Right atrium auricular region (tissue), 2 donors: ENCODE measurements at places on chromosomes 6 and 20.
A peak's percentile ranks its signal among the peaks of the same experiment; 100 is the strongest.

DNA sequence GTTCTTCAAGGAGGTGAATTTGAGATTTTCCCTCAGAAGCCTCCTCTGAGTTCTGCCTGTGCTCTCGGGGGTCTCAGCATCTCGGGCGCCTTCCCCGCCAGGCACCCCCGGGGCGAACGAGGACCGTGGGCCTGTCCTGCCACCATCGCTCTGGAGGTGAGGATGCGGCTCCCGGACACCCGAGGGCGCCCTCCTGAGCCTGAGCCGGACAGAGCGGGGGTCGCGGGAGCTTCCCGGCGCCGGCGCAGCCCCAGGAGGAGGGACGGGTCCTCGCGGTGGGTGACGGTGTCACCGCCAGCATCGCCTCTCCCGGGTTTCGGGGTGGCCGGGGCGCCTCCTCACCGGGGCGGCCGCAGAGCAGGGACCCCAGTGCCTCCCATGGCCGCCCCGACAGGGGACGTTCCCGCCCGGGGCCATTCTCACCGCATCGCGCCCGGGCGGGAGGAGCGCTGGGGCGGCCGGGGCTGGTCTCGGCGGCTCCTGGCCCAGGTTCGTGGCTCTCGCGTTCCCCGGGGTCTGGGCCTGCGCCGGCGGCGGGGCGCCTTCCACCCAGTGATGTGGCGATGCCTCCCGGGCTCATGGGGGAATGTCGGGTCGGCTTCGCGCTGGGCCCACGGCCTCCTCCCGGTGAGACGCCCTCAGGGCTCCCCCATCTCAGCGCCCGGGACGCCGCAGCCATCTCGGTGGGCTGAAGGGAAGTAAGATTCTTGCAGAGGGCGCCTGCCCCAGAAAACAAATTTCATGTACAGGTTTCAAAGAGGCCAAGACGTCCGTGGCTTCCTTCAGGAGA is 210.5 kb downstream of the ERMARD start:
- H3K27ac ChIP-seq = peak overlapping the region; percentile 64
- peak overlapping the region; percentile 59 for H3K4me3 ChIP-seq
- no peaks in the 10 kb centered on the region for H3K36me3 ChIP-seq
- peaks cover 17% of the 10 kb centered on the region for H3K4me1 ChIP-seq
- DNase-seq = peak; percentile 58

DNA sequence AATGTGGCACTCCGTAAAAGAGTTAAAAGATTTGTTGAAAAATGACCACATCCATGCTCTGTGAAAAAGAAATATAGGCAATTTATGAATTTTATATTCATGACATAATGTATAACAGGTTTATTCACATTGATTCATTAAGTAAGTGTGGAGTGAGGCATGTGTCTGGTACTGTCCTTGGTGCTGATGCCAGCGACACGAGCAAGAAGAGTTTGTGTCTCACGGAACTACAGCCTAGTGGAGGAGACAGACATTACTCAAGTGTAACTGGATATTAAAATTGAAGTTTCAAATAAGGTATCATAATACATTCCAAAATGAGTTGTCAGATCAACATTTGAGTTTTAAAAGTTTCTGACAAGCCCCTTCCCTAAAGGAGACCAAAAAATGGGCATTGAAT is 158.2 kb upstream of the PRND start:
- no peak for DNase-seq
- no peaks in the 10 kb centered on the region for H3K36me3 ChIP-seq
- no peak overlapping the region for H3K4me3 ChIP-seq
- no peaks in the 10 kb centered on the region for H3K4me1 ChIP-seq

GRCh38 chr6:31712296-31712695 is 2.9 kb upstream of the LY6G6D start:
- no peak overlapping the region for H3K27ac ChIP-seq
- no peak overlapping the region for H3K4me3 ChIP-seq
- no peaks in the 10 kb centered on the region for H3K4me1 ChIP-seq
- no peak for DNase-seq

GRCh38 chr20:36984257-36984638 is 32.7 kb upstream of the SAMHD1 start:
- no peaks in the 10 kb centered on the region for H3K27me3 ChIP-seq
- no peaks in the 10 kb centered on the region for H3K4me1 ChIP-seq
- H3K27ac ChIP-seq = no peak overlapping the region
- no peaks in the 10 kb centered on the region for H3K36me3 ChIP-seq

DNA sequence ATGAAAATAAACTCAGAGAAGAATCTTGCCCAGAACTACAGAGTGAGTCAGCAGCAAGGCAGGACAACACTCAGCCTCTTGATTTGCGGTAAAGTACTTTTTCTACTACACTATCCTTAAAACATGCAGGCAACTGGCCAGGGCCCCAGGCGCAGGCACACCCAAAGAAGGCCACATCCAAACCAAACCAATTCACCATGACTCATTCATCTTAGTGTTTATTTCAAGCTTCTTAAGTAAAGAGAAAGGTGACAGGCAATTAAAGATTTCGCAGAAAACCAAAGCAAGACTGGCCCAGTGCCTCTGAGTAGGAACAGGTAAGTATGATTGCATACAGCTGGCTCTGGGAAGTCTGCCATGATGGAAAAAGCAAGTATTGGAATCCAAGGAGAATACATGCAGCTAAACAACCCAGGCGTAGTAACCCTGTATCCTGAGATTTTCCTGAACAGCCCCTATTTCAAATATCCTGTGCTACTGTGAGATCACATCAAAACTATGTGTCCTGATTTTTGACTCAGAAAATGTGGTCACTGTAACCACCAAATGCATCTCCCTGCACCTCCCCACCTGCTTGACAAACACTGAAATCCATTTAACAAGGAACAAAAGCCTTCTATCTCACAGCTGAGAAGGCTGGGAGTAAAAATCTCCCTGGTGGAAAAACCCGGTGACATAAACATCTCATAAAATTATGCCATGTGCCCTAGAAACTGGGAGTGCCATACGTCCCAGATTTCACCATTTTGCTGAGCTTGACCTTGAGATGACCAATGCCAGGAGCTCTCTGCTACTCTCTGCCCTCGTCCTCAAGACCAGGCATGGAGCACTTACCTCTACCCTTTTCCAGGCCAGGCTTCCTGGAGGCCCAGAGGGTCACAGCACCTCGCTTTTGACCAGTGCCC is 12.4 kb downstream of the WFDC3 start:
- DNase-seq = peak; percentile 95
- peaks cover 28% of the 10 kb centered on the region for H3K4me1 ChIP-seq
- no peak overlapping the region for H3K4me3 ChIP-seq
- H3K27ac ChIP-seq = peak overlapping the region; percentile 78
- no peaks in the 10 kb centered on the region for H3K36me3 ChIP-seq
- no peaks in the 10 kb centered on the region for H3K27me3 ChIP-seq

- no peaks in the 10 kb centered on the region for H3K4me1 ChIP-seq
- H3K27me3 ChIP-seq = no peaks in the 10 kb centered on the region
- no peak for DNase-seq
Measured at GRCh38 chr20:33370291-33370690, 31.0 kb downstream of the CDK5RAP1 start.

- H3K27ac ChIP-seq = no peak overlapping the region
- H3K4me1 ChIP-seq = peaks cover 22% of the 10 kb centered on the region
- H3K27me3 ChIP-seq = no peaks in the 10 kb centered on the region
- H3K4me3 ChIP-seq = no peak overlapping the region
Measured at GRCh38 chr20:18465536-18466200, 1.2 kb downstream of the DZANK1 start.

- H3K4me3 ChIP-seq = no peak overlapping the region
- H3K27me3 ChIP-seq = no peaks in the 10 kb centered on the region
- no peak for DNase-seq
- no peak overlapping the region for H3K27ac ChIP-seq
- H3K4me1 ChIP-seq = no peaks in the 10 kb centered on the region
Measured at GRCh38 chr20:63320041-63320511, 27.1 kb downstream of the COL20A1 start.

- no peaks in the 10 kb centered on the region for H3K4me1 ChIP-seq
- H3K36me3 ChIP-seq = no peaks in the 10 kb centered on the region
- DNase-seq = no peak
- no peak overlapping the region for H3K27ac ChIP-seq
Measured at GRCh38 chr6:159414711-159415110, 245.5 kb downstream of the FNDC1 start.

GRCh38 chr6:85364344-85364743 is 85.5 kb upstream of the NT5E start:
- H3K36me3 ChIP-seq = no peaks in the 10 kb centered on the region
- no peaks in the 10 kb centered on the region for H3K4me1 ChIP-seq
- H3K4me3 ChIP-seq = no peak overlapping the region
- H3K27ac ChIP-seq = no peak overlapping the region

DNA sequence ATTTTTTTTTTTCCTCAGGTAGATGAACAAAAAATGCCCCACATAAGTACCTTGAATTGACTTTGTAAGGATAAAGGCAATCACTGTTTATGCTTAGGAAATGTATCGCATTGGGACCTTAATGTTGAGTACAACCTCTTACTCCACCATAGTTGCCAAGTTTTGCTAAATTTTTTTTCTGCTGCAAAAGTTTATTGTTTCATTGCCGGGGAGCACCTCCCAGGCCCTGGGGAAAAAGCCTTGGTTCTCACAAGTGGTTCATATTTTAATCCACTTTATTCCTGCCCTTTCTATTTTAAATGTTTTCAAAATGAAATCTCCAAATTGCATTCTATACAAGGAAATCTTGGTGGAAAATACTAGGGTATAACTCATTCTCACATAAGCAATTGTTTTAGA is 52.3 kb upstream of the UTRN start:
- no peak for DNase-seq
- no peak overlapping the region for H3K4me3 ChIP-seq
- no peak overlapping the region for H3K27ac ChIP-seq
- H3K27me3 ChIP-seq = no peaks in the 10 kb centered on the region

DNA sequence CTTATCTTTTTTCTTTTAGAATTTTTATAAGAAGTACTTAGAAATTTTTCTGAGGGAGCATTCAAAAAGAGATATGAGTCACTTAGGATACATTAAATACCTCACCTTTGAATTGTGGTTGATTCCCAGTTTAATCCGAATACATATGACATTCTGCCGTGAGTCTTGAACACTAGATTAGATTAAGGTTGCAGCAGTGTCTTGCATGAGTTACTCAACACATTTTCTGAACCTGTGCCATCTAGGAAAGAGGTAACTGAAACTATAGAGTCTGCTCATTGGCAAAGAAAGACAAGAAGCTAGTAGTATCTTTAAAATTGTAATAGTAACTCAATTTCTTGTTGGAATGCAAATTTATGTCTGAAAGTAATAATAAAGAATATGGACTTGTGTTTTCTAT is 14.9 kb downstream of the PEX3 start:
- H3K36me3 ChIP-seq = peaks cover 23% of the 10 kb centered on the region
- no peak overlapping the region for H3K4me3 ChIP-seq
- H3K27me3 ChIP-seq = no peaks in the 10 kb centered on the region
- H3K27ac ChIP-seq = no peak overlapping the region
- no peaks in the 10 kb centered on the region for H3K4me1 ChIP-seq
